Activated CD4-positive, alpha-beta T cell treated with anti-CD3 and anti-CD28 coated beads, Interleukin-2, amount 10 ng/mL, durations not matched to agents 7 days and 5 days (primary cell): ENCODE measurements at places on chromosomes 16 and 17. TPM values are rescaled to one million over a fixed set of nuclear protein-coding genes. Genes with fewer than 3 reads are reported as not detected.

SOCS3 gene
- 24.4 TPM for total RNA-seq

DNA sequence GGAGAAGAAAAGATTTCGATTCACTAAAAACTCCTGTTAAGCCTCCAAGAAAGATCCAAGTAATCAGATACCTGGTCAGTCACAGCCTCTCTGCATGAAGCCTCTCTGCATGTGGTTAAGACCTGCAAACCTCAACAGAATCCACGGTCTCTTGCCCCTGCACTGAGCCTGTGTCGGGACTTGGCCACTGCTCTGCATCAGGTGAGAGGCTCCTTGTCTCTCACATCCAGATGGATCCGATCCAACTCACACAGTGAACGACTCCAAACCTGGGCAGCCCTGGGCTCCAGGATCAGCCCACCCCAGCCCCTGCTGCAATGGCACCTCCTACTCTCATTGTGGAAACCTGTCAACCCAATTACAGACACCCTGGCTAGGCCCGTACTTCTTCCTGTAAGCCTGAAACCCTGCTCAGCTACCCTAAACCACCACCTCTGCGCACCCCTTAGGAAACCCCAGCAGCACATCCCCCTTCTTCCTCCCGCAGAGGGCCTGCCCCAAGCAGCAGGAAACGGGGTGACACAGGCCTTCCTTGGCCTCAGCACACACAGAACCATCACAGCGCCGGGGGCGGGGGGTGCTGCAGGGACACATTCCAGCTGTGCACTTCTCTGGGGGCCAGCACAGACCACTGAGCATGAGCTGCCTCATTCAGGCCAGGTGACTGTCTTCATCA lies 129.5 kb downstream of the ANKRD11 start:
- peak overlapping the region; percentile 50 for H3K4me3 ChIP-seq
- H3K36me3 ChIP-seq, result peaks cover 29% of the 10 kb centered on the region
- H3K27me3 ChIP-seq, result no peaks in the 10 kb centered on the region
- peak; percentile 89 for DNase-seq
- peaks cover 95% of the 10 kb centered on the region for H3K4me1 ChIP-seq

CCDC43 gene
- 26.8 TPM for total RNA-seq

DNA sequence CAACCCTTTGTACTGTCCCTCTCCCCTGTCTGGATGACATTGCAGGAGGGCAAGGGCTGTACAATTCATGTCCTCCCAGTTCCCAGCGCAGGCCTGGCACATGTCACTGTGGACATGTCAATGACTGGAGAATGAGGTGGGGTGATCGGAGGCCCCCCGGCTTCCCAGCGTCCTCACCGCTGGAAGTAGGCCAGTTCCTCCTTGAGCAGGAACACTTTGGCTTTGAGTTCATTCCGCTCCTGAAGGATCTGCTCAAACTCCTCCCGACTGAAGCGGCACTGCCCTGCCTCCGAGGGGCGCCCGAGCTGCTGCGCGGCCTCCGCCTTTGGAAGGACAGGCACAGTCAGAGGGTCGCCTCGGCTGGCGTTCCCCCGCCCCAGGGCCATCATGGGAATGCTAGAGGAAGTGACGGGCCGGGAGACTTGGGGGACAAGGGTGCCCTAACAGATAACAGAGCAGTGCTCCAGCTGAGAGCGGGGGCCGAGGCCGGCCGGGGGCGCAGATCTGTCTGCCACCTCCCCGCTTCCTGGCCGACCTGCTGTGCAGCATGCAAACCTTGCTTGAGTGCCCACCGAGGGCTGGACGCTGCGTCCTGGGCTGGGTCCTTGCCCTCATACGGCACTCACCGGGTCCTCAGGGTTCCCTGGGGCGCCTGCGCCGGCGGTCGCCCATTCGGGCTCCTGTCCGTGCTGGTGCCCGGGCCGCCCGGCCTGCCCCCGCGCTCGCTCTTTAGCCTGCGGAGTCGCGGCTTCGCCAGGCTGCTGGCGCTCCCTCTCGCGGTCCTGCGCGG lies 1.3 kb downstream of the RILP start:
- peaks cover 34% of the 10 kb centered on the region for H3K4me1 ChIP-seq
- peak overlapping the region; percentile 64 for H3K27ac ChIP-seq
- H3K36me3 ChIP-seq, result peaks cover 21% of the 10 kb centered on the region
- peak overlapping the region; percentile 61 for H3K4me3 ChIP-seq
- no peak for DNase-seq
- no peaks in the 10 kb centered on the region for H3K27me3 ChIP-seq

DNA sequence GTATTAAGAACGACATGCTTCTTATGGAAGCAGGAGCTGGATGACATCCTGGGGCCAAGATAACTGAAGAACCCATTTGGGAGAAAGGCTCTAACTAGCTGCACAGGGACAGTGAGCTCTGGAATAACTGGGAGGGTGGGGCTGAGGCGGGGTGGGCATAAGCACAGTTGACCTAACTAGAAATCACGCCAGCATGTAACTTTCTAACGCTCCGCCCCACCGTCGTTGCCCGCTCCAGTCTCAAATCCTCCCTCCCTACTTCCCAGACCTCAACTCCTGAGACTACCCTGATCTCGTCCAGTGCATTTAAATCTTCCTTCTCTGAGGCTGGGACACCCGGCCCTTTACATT lies 436 bp downstream of the PHB1 start:
- peaks cover 19% of the 10 kb centered on the region for H3K36me3 ChIP-seq
- peak overlapping the region; percentile 89 for H3K4me3 ChIP-seq
- DNase-seq, result no peak
- H3K4me1 ChIP-seq, result peaks cover 21% of the 10 kb centered on the region

CLEC18A gene
- total RNA-seq, result 1.0 TPM

- H3K27ac ChIP-seq, result no peak overlapping the region
- DNase-seq, result no peak
- peaks cover 3% of the 10 kb centered on the region for H3K36me3 ChIP-seq
- H3K27me3 ChIP-seq, result peaks cover 30% of the 10 kb centered on the region
- H3K4me1 ChIP-seq, result peaks cover 22% of the 10 kb centered on the region
These were observed 34.7 kb upstream of the AKAP1 start for GRCh38 chr17:57050306-57050705.

DNA sequence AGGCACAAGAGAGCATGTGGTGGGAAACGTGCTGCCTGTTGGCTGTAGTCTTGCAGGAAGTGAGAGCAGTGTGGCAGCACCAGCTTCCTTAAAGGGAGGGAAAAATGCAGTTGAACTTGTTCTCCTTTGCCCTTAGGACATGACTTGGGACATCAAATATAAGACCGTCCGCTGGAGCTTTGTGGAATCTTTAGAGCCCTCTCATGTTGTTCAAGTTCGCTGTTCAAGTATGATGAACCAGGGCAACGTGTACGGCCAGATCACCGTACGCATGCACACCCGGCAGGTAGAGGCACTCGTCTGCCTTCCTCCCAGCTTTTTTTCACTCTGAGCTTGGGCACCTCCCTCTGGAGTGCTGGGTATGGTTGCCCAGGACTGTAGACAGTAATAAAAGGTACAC lies 23.3 kb downstream of the GPR179 start:
- DNase-seq, result no peak
- H3K27me3 ChIP-seq, result no peaks in the 10 kb centered on the region
- H3K4me1 ChIP-seq, result peaks cover 2% of the 10 kb centered on the region
- H3K4me3 ChIP-seq, result no peak overlapping the region
- H3K36me3 ChIP-seq, result peaks cover 13% of the 10 kb centered on the region
- H3K27ac ChIP-seq, result no peak overlapping the region

CCDC137 gene
- total RNA-seq, result 33.8 TPM

TVP23C gene
- total RNA-seq, result 7.0 TPM

SLC6A4 gene
- total RNA-seq, result not detected

SAP30BP gene
- total RNA-seq, result 97.0 TPM

GRCh38 chr16:27433636-27434035 lies 31.7 kb downstream of the IL21R start:
- no peaks in the 10 kb centered on the region for H3K27me3 ChIP-seq
- H3K4me1 ChIP-seq, result peaks cover 31% of the 10 kb centered on the region
- peak overlapping the region; percentile 14 for H3K27ac ChIP-seq

DNA sequence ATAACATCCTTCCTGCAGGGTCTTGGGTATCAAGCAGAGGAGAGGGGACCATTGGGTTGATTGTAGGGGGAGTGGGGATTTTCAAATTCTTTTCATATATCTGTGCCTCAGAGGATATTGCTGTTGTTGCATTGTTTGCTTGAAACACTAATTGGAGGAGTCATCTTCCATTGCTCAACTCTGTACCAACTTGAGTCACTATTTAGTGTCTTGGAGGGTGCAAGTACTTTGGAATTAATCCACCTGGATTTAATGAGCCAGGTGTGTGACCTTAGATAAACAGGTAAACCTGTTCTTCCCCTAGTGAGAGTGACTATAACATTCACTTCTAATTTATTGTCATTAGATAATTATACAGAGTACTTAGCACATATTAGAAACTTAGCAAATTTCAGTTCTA lies 151.3 kb upstream of the CNTNAP4 start:
- no peak for DNase-seq
- H3K27me3 ChIP-seq, result no peaks in the 10 kb centered on the region
- no peaks in the 10 kb centered on the region for H3K36me3 ChIP-seq
- H3K27ac ChIP-seq, result no peak overlapping the region
- no peak overlapping the region for H3K4me3 ChIP-seq

ABCA10 gene
- total RNA-seq, result 1.6 TPM

- H3K4me3 ChIP-seq, result no peak overlapping the region
- H3K27ac ChIP-seq, result peak overlapping the region; percentile 5
- DNase-seq, result no peak
- no peaks in the 10 kb centered on the region for H3K27me3 ChIP-seq
These were observed 54.3 kb downstream of the AMFR start for GRCh38 chr16:56370875-56371659.

GRCh38 chr17:30278032-30278431 lies 13.7 kb downstream of the BLMH start:
- H3K4me3 ChIP-seq, result no peak overlapping the region
- peaks cover 38% of the 10 kb centered on the region for H3K36me3 ChIP-seq
- H3K27me3 ChIP-seq, result no peaks in the 10 kb centered on the region
- peaks cover 5% of the 10 kb centered on the region for H3K4me1 ChIP-seq

PLLP gene
- total RNA-seq, result 0.55 TPM

GRCh38 chr16:85355515-85355837 lies 243.2 kb upstream of the CIBAR2 start:
- no peak overlapping the region for H3K4me3 ChIP-seq
- H3K27me3 ChIP-seq, result no peaks in the 10 kb centered on the region
- H3K27ac ChIP-seq, result no peak overlapping the region
- H3K4me1 ChIP-seq, result peaks cover under 1% of the 10 kb centered on the region
- H3K36me3 ChIP-seq, result no peaks in the 10 kb centered on the region

HOXB9 gene
- not detected for total RNA-seq

GRCh38 chr17:57493625-57494024 lies 237.3 kb downstream of the MSI2 start:
- peaks cover 10% of the 10 kb centered on the region for H3K4me1 ChIP-seq
- no peaks in the 10 kb centered on the region for H3K36me3 ChIP-seq
- H3K27ac ChIP-seq, result no peak overlapping the region
- H3K4me3 ChIP-seq, result no peak overlapping the region
- DNase-seq, result no peak

GRCh38 chr17:45815752-45816151 lies 28.9 kb upstream of the SPPL2C start:
- peaks cover 5% of the 10 kb centered on the region for H3K27me3 ChIP-seq
- H3K36me3 ChIP-seq, result no peaks in the 10 kb centered on the region
- H3K27ac ChIP-seq, result no peak overlapping the region
- H3K4me1 ChIP-seq, result no peaks in the 10 kb centered on the region

DNA sequence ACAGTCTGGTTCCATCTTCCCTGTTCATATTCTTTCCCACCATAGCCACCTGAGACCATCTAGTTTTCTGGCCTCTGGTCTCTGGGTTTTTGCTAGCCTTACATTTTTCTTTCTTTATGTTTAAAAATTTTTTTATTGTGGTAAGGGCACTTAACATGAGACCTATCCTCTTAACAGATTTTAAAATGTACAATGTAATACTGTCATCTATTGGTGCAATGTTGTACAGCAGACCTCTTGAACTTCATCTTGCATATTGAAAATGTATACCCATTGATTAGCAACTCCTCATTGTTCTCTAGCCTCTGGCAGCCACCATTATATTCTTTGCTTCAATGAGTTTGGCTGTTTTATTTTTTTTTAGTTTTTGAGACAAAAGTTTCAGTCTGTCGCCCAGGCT lies 39.2 kb downstream of the ITGAM start:
- H3K4me3 ChIP-seq, result no peak overlapping the region
- peaks cover 6% of the 10 kb centered on the region for H3K4me1 ChIP-seq
- H3K27ac ChIP-seq, result no peak overlapping the region
- H3K36me3 ChIP-seq, result peaks cover 3% of the 10 kb centered on the region

DNA sequence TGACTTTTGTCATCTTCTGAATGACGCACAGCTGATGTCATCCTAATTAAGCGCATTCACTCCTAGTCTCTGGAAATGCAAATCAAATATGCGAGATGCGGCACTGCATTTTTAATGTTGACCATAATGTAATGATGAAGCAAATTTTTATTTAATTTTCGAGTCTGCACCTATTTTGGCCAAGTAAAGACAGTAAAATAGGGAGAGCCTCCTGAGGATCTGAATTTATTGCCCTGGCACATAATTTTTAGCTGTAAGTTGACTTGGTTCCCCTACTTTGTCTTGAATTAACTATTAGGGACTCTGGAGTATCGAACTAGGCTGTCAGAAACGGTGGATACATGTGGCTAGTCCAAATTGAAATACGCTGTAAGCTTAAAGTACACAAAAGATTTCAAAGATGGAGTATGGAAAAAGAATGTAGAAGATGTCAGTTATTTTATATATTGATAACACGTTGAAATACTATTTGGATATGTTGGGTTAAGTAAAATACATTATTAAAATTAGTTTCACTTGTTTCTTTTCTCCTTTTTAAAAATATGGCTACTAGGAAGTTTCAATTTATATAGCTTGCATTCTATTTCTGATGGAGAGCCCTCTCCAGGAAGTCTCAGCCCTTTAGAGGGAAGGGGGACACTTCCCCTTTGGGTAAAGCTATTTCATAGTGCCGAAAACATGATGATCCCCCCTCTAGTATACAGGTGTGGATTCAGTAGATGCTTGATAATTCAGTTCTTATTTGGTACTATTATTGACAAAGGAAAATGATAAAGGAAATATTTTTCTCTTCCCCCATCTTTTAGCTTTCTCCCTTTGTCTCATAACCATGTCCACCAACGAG lies 991 bp downstream of the KPNA2 start:
- no peak for DNase-seq
- no peaks in the 10 kb centered on the region for H3K27me3 ChIP-seq

- no peak overlapping the region for H3K4me3 ChIP-seq
- DNase-seq, result no peak
- H3K4me1 ChIP-seq, result no peaks in the 10 kb centered on the region
- peaks cover 9% of the 10 kb centered on the region for H3K27me3 ChIP-seq
- no peaks in the 10 kb centered on the region for H3K36me3 ChIP-seq
These were observed 159.8 kb upstream of the SDK2 start for GRCh38 chr17:73803964-73804435.

GRCh38 chr17:7293816-7294613 lies 424 bp downstream of the YBX2 start:
- H3K4me1 ChIP-seq, result peaks cover 26% of the 10 kb centered on the region
- no peak overlapping the region for H3K27ac ChIP-seq
- no peaks in the 10 kb centered on the region for H3K36me3 ChIP-seq
- peak overlapping the region; percentile 41 for H3K4me3 ChIP-seq

THOC6 gene
- total RNA-seq, result 49.5 TPM

GRCh38 chr17:68310152-68310551 lies 18.9 kb downstream of the ARSG start:
- peaks cover 24% of the 10 kb centered on the region for H3K36me3 ChIP-seq
- no peak overlapping the region for H3K4me3 ChIP-seq
- H3K27ac ChIP-seq, result peak overlapping the region; percentile 79
- no peaks in the 10 kb centered on the region for H3K27me3 ChIP-seq
- H3K4me1 ChIP-seq, result peaks cover 65% of the 10 kb centered on the region
